Epithelial cell of umbilical artery (primary cell): ENCODE measurements at places on chromosomes 1 and 21. TPM values are rescaled to one million over a fixed set of nuclear protein-coding genes. Genes with fewer than 3 reads are reported as not detected.

BCL2L15 gene
- under 0.01 and 1.6 TPM in 2 replicates for total RNA-seq

GPR89A gene
- 23.4 and 38.0 TPM in 2 replicates for total RNA-seq

PAFAH2 gene
- total RNA-seq, result 5.8 and 7.0 TPM in 2 replicates

TLCD4 gene
- under 0.01 TPM in 1 of 2 replicates, not detected in the other for total RNA-seq

FAM131C gene
- not detected in 2 replicates for total RNA-seq

CHI3L2 gene
- total RNA-seq, result not detected in 2 replicates

FMO4 gene
- total RNA-seq, result 0.76 and 0.97 TPM in 2 replicates

ADGRL4 gene
- 82.2 and 240 TPM in 2 replicates for total RNA-seq

INKA2 gene
- total RNA-seq, result 1.9 and 2.4 TPM in 2 replicates

ZP4 gene
- not detected in 2 replicates for total RNA-seq

DNAJC6 gene
- total RNA-seq, result 2.3 and 4.6 TPM in 2 replicates

ELF3 gene
- total RNA-seq, result 0.30 and 0.32 TPM in 2 replicates

MTARC2 gene
- 5.8 and 10.9 TPM in 2 replicates for total RNA-seq

BROX gene
- 29.2 and 53.3 TPM in 2 replicates for total RNA-seq

MXRA8 gene
- 1.6 and 2.1 TPM in 2 replicates for total RNA-seq

CFAP107 gene
- not detected in 2 replicates for total RNA-seq

TNNI3K gene
- 0.32 TPM in 1 of 2 replicates, not detected in the other for total RNA-seq

YRDC gene
- total RNA-seq, result 21.4 and 41.3 TPM in 2 replicates

TSACC gene
- total RNA-seq, result not detected in 2 replicates

OPRD1 gene
- total RNA-seq, result not detected in 2 replicates

BLACAT1 gene
- total RNA-seq, result not detected in 2 replicates

RXFP4 gene
- total RNA-seq, result not detected in 2 replicates

UTS2 gene
- total RNA-seq, result under 0.01 TPM in 1 of 2 replicates, not detected in the other

GJA5 gene
- total RNA-seq, result 162 and 842 TPM in 2 replicates

CD2 gene
- total RNA-seq, result not detected in 2 replicates

CGN gene
- total RNA-seq, result under 0.01 and 0.30 TPM in 2 replicates

IFNLR1 gene
- not detected in 2 replicates for total RNA-seq

PPM1J gene
- total RNA-seq, result 0.61 and 1.3 TPM in 2 replicates

MASP2 gene
- total RNA-seq, result not detected in 2 replicates

RNU1-2 gene
- under 0.01 and 5,836 TPM in 2 replicates for total RNA-seq

ZBED6 gene
- total RNA-seq, result 8.4 and 12.3 TPM in 2 replicates
